Fibroblast of pulmonary artery (primary cell): ENCODE measurements at places on chromosomes 7 and 10.

- peak; percentile 65 for DNase-seq
These were observed 7.6 kb downstream of the SERPINE1 start for GRCh38 chr7:101134399-101134980.

DNA sequence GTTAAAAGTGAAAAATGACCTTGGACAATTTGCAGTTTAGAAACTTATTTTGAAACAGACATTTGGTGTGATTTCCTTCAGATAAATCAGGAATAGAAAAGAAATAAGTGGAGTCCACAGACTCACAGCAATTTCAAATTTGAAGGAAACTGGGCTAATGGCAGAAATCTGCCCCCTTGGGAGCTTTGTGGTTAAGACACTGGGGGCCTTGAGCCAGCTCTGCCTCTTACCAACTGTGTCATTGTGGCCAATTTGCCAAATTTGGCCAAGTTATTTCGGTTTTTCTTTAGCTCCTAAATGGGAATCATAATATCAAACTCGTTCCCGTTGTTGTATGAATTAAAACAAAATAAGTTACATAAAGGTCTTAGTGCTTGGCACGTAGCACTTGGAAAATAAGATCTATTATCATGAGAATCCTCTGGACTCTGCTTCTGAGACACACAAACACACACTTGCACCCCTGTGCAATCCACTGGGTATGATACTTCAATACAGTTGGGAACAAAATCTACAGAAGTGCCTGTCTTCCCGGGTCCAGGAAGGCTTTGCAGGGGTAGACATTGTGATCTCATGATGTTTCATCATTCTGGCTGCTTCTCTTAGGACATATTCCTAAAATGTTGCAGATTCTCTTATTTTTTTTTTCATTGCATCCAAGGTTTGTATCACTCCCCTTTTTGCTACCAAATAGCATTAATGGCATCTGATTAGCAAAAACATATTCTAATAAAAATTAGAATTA lies 4.9 kb downstream of the ARMC3 start:
- DNase-seq: no peak

- no peak for DNase-seq
These were observed 115.8 kb upstream of the LANCL2 start for GRCh38 chr7:55249332-55249731.

GRCh38 chr10:104037261-104037951 lies 48.3 kb downstream of the COL17A1 start:
- DNase-seq: no peak

DNA sequence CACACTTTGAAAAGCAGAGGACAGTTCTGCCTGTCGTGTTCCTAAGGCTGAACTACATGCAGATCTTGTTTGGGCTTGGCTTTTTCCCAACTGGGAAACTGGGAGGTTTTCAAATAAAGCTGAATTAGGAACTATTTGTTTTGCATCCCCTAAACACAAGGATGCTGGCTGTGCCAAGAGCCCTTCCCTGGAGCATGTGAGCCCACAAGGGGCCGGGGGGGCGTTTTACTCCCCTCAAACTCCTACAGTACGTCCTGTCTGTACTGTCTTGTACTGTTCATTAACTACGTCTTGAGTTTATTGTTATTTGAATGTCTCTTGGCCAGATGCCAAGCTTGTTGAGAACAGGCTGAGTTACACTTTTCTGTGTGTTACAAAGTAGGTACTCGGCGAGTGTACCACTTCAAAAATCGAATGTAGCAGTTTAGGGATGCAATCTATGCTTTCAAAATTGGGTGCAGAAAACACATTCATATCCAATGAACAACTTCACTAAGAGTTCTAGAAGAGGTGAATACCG lies 94.9 kb downstream of the GFRA1 start:
- no peak for DNase-seq

DNA sequence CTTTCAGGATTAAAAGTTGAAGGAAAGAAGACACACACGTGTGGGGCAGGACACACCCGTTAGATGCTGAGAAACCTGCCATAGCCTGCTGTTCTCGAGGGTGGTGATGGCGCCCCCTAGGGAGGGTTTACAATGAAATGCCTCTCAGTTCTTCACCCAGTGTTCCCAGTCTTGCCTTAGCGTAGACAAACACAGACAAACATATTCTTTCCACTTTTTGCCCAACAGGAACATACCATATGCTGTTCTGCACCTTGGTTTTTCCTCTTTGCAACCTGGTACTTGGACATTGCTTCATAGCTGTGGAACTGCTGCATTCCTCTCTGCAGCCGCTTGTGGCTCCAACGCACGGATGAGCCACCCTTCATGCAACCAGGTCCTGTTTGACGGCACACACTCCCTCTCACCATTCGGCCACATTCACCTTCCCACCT lies 23.3 kb upstream of the HSPA12A start:
- DNase-seq: no peak

GRCh38 chr10:5782174-5782573 lies 31.1 kb downstream of the GDI2 start:
- DNase-seq: no peak
